ENCODE measurements at places on chromosomes 13 and 19.

DNA sequence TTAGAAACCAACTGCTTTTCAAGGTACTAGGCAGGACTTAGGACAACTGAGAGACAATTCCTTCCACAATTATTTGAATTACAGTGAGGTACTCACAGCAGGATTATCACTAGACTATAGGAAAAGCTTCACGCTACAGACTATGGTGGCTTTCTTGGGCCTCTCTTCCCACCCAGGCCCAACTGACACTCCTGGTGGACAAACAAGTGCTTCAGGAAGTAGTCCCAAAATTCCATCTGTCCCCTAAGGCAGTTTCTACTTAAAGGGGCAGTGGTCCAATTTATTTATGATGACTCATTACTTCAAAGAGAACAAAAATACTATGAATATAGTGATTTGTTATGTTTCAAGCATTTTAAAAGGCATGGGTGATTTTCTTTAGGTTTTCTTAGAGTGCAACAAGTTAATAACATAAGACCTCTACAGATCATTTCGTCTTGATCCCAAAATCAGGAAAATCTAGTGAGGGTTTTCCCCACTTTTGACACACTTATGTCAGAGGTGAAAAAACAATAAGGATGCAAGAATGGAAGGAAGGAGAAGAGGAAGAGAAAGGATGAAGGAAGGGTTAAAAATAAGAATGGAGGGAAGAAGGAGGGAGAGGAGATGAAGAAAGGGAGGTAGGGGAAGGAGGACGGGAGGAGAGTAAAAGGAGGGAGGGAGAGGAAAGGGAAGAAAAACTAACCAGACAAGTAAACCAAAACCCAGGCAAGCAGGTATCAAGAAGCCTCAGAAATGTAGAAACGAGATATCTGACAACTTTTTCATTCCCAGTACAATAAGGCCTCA, 100.7 kb downstream of the SERP2 start:
- no peak overlapping the region for H3K27ac ChIP-seq
- no peaks in the 10 kb centered on the region for H3K4me1 ChIP-seq

DNA sequence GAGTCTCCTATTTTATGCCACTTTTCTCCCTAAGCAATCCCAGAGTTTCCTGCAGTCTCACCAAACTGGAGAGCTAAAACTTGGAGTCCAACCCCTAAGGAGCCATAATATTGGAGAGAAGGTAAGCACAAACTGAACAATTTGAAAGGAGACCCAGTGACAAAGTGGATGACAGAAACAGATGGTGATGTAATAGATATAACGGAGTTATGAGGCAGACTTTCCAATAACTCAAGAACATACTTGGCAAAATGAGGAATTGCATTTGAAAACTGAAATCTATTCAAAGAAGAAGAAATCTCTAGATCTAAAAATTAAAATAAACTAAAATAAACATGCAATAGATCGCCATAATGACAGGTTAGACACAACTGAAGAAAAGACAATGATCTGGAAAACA, 200.9 kb upstream of the MIR17HG start:
- H3K36me3 ChIP-seq = no peaks in the 10 kb centered on the region
- H3K4me3 ChIP-seq = no peak overlapping the region
- H3K4me1 ChIP-seq = no peaks in the 10 kb centered on the region
- H3K27ac ChIP-seq = no peak overlapping the region
- no peak for DNase-seq

- no peak for DNase-seq
- no peaks in the 10 kb centered on the region for H3K36me3 ChIP-seq
- H3K27me3 ChIP-seq = peaks cover 40% of the 10 kb centered on the region
- no peak overlapping the region for H3K4me3 ChIP-seq
Observed at GRCh38 chr13:27001705-27002104, 169.9 kb downstream of the USP12 start.

DNA sequence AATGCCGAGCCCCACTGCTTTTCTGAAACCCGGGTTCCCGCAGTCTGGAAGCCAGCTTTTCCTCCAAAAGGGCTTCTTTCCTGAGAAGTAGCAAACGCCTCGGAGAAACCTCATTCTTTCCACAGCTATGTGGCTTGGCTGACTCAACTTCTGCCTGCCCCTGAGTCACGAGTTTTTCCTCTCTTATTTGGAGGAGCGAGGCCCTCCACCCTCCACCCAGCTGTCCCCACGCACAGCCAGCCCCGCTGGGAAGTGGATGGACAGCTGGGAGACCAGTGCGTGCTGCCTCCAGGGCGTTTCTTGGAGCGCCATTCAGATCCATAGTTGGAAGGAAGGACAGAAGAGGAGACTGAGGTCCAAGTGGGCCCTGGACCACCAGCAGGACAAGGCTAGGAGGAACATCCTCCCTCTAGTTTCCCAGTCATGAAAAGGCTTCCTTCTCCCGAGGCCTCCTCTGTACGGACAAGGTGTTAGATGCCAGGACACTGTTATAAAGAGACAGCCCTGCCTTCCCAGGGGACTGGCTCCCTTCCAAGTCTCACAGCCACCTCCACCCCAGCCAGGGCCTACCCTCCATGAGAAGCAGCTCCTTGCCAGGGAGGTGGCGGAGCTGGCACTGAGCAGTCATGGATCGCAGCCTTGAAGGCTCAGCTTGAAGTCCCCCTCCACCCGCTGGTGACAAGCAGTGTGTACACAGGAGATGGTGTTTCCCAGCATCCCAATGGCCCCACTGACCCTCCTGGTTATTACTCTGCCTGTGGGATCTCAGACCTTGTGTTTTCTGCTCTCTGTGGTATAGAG, 2.5 kb upstream of the PLEKHF1 start:
- no peak for DNase-seq
- no peak overlapping the region for H3K4me3 ChIP-seq
- H3K4me1 ChIP-seq = peaks cover 38% of the 10 kb centered on the region
- H3K27me3 ChIP-seq = peaks cover 1% of the 10 kb centered on the region

- no peak within 1 kb of the TSS for H3K4me3 ChIP-seq
- peaks cover 3% of the 10 kb centered on the region for H3K36me3 ChIP-seq
- H3K4me1 ChIP-seq = peaks cover 7% of the 10 kb centered on the region
- no peak for DNase-seq
Observed at GRCh38 chr19:34480971-34481841, at the start of gene WTIP. TSS of gene WTIP (plus strand) at chr19:34481758. CDS start at chr19:34481975, 217 bp downstream.

DNA sequence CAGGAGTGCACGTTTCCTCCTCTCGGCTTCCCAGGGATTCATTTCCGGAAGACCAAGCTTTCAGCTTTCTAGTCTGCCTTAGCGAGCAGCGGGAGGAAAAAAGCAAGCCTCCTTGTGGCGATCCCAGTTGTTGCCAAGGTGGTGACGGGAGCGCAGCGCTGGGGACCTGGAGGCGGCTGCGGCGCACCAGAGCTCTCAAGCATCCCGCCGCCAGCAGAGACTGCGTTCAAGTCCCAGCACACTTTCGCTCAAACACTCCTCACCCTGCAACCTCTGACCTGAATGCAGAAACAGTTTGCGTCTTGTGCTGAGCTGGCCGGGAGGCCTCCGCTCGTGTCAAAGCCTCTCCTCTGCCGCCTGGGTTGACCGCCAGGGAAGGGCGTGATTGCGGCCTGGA, 4.9 kb downstream of the GSX1 start:
- peaks cover 71% of the 10 kb centered on the region for H3K27me3 ChIP-seq
- no peak overlapping the region for H3K27ac ChIP-seq
- H3K36me3 ChIP-seq = no peaks in the 10 kb centered on the region
- H3K4me3 ChIP-seq = no peak overlapping the region

DNA sequence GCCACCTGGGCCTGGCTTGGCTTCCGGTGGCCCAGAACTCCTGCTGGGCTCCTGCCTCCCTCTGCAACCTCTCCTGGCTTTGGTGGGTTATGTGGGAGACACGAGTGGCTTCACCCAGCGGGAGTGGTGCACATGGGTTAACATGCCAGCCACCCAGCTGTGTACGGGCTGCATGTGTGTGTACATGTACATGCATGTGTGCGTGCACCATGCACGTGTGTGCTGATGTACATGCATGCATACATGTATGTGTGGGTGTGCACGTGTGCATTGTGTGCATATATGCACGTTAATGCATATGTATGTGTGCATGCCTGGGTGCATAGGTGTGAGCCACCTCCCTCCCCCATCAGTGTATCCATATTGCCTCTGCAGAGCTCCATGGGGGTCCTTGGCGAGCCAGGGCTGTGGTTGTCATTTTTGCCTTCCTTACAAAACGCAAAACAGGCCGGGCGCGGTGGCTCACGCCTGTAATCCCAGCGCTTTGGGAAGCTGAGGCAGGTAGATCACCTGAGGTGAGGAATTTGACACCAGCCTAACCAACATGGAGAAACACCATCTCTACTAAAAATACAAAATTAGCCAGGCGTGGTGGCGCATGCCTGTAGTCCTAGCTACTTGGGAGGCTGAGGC, 12.5 kb downstream of the GNA11 start:
- peaks cover 6% of the 10 kb centered on the region for H3K27me3 ChIP-seq
- H3K36me3 ChIP-seq = no peaks in the 10 kb centered on the region
- DNase-seq = no peak
- no peak overlapping the region for H3K27ac ChIP-seq
- peaks cover 11% of the 10 kb centered on the region for H3K4me1 ChIP-seq

DNA sequence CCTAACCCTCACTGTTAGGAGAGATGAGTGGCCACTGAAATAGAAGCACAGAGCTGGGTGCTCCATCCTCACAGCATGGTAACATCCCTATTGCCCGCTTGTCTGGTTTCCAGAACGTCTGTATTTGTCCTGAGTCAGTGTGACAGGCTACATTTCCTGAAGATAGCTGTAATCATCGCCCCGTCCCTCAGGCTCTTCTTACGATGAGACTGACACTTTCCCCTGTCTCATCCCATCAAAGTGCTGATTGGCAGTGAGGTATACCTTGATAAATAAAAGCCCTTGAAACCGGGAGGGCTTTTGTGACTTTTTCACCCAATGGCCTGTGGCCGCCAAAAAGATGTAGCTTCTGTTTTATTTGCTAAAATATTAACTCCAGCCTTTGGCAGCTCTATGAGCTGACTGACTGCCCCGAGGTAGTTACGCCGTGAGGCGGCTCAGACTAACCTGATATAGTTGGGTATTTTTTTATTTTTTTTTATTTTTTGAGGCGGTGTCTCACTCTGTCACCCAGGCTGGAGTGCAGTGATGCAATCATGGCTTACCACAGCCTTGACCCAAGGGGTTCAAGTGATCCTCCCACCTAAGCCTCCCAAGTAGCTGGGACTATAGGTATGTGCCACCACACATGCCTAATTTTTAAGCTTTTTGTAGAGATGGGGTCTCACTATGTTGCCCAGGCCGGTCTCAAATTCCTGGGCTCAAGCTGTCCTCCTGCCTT, 5.7 kb upstream of the LRRC4B start:
- no peaks in the 10 kb centered on the region for H3K4me1 ChIP-seq
- no peak for DNase-seq

DNA sequence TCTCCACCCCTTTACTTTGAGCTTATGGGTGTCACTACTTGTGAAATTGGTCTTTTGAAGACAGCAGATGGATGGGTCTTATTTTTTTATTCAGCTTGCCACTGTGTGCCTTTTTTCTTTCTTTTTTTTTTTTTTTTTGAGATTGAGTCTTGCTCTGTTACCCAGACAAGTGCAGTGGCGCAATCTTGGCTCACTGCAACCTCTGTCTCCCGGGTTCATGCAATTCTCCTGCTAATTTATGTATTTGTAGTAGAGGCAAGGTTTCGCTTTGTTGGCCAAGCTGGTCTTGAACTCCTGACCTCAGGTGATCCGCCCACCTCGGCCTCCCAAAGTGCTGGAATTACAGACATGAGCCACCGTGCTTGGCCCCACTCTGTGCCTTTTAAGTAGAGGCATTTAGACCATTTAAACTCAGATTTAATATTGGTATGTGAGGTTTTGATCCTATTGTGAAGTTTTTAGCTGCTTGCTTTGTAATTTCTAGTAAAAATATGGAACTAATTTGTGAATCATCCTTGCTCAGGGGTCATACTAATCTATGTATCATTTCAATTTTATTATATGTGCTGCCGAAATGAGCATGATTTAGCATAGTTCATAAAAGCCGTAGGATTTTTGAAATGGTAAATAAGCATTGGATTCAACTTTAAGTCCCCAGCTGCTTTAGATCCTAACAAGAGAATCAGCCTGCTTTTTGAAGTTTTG, 584.5 kb downstream of the SLITRK1 start:
- H3K4me1 ChIP-seq = no peaks in the 10 kb centered on the region
- H3K27me3 ChIP-seq = no peaks in the 10 kb centered on the region
- H3K4me3 ChIP-seq = no peak overlapping the region
- H3K27ac ChIP-seq = no peak overlapping the region
- DNase-seq = no peak
- no peaks in the 10 kb centered on the region for H3K36me3 ChIP-seq

DNA sequence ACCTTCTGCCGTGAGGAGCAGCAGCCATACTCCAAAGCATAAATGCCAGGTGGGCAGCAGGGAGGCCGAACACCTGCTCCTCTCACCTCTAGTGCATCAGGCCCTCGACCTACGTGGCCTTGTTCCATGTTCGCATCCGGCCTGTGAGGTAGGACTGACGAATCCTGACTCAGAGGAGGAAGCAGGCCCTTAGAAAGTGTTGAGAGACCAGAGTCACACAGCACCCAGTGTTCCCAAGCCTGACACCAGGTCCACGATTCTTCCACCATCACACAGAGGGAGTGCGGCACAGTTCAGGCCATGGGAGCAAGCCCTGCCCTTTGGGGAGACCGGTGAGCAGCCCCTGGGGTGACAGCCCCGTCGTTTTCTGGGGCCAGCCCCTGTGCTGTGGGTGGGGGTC, 14.7 kb downstream of the ATP12A start:
- H3K27me3 ChIP-seq = peaks cover 41% of the 10 kb centered on the region
- no peak overlapping the region for H3K4me3 ChIP-seq
- no peak overlapping the region for H3K27ac ChIP-seq
- H3K4me1 ChIP-seq = peaks cover 15% of the 10 kb centered on the region

DNA sequence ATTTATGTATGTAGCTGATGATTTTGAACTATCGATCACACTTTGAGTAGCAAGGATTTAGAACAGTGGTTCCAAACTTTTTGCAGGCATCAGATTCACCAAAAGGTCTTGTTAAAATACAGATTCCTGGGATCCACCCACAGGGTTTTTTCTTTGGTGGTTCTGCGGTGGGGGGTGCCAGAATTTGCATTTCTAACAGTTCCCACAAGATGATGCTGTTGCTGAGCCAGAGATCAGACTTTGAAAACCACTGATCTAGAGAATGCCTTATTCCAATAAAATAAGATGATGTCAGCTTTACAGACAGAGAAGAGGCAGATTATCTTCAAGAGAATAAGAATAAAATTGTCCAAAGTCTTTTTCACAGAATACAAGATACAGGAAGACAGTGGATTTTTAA, 80.9 kb upstream of the SHISA2 start:
- no peak overlapping the region for H3K4me3 ChIP-seq
- no peak overlapping the region for H3K27ac ChIP-seq
- no peak for DNase-seq
- H3K27me3 ChIP-seq = peaks cover 4% of the 10 kb centered on the region
- H3K4me1 ChIP-seq = no peaks in the 10 kb centered on the region
- H3K36me3 ChIP-seq = no peaks in the 10 kb centered on the region

DNA sequence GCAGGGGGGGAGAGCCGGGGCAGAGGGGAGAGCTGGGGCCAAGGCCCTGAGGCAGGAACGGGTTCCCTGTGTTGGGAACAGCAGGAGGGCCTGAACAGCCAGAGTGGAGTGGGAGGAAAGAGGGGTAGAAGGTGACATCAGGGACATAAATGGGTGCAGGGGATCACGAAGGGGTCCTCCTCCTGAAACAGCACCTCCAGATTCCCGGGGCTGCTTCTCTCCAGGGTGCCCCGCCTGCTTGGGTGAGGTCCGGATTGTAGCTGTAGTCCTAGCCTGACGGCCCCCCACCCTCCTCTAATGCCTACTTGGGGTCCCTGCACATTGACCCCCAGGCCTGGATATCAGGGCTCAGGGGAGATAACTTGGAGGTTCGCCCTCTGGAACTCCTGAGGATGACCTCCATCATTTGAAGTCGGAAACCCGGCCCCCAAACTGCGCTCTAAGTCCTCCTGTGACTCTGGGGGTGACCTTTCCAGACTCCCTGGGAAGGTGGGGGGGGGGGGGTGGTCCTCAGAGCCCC, 473 bp upstream of the SCN1B start:
- H3K4me1 ChIP-seq = peaks cover 8% of the 10 kb centered on the region
- no peak overlapping the region for H3K4me3 ChIP-seq
- peaks cover 23% of the 10 kb centered on the region for H3K36me3 ChIP-seq

Data from activated CD4-positive, alpha-beta memory T cell treated with anti-CD3 and anti-CD28 coated beads, Interleukin-2, amount 10 ng/mL, durations not matched to agents 7 days and 5 days (primary cell).